ENCODE measurements at places on chromosomes 16 and 17.

DNA sequence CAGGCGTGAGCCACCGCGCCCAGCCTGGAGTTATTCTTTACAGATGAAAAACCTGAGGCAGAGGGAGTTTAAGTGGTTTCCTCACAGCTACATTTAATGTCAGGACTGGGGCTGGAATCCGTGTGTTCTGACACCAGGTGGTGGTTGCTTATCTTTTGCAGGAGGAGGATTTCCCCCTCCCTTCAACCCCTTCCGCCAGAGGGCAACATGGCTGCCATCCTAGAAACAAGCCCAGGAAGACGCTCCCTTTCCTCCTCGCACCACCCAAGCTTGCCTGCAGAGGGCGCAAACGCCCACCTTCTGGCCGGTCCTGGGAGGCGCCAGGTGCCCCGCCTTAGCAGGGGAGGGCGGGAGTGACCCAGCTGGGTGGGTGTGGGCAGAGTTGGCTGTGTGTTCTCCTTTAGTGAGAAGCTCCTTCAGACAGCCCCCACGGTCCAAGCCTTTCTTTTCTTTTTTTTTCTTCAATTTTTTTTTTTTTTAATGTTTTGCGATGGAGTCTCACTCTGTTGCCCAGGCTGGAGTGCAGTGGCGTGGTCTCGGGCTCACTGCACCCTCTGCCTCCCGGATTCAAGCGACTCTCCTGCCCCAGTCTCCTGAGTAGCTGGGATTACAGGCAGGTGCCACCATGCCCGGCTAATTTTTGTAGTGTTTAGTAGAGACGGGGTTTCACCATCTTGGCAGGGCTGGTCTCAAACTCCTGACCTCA, 9.9 kb upstream of the RAP1GAP2 start:
- DNase-seq, result peak; percentile 33

DNA sequence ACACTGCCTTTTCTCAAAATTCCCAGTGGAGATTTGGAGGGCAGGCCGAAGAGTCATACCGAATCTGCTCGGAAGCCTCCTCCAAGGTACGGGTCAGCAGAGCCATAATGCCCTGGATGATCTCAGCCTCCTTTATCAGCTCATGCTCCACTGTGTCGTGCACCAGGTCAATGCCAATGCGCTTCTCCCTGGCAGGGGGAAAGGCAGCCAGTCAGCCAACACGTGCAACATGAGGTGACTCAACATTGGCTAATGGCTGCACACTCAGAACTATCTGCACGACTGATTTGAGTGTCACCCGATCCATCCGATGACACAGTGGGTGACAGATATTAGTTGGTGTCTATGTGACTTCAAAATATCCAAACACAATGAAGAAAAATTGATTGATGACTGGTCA, 15.8 kb downstream of the TEKT1 start:
- DNase-seq, result no peak

GRCh38 chr17:48543107-48543853, 1.6 kb downstream of the HOXB2 start:
- DNase-seq, result no peak

DNA sequence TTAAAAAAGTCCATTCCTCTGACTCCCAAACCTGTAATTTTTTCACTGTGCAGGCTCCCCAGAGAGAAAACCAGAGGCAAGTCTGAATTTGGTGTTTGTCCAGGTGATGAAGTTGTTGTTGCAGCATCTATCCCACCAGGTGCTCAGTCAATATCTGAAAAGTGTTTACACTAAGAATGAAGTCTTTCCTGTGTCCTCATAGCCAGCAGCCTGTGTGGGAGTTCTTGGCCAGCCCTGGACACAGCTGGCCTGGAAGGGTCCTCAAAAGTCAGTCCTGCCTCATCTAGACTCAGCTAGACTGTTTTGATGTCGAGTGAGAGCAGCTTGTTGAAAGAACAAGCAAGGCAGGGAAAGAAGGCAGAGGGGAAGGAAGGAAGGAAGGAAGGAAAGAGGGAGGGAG, 3.3 kb upstream of the PMP22 start:
- DNase-seq, result no peak

- DNase-seq, result no peak
These were observed 1.2 kb upstream of the ZMYND15 start for GRCh38 chr17:4738136-4739121.

- DNase-seq, result no peak
These were observed 157.0 kb downstream of the CCDC182 start for GRCh38 chr17:57588086-57588485.

DNA sequence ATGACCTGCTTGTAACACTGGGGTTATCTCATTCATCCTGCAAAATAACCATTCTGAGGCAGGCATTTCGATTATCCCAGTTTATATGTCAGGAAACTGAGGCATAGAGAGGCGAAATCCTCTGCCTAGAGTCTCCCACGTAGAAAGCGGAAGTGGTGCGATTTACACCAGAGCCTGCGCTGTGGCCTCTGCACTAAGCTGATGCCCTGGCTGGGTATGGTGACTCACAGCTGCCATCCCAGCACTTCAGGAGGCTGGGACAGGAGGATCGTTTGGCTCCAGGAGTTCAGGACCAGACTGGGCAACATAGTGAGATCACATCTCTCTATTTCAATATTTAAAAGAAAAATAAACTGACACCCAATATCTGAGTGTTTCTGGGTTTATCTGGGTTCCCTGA, 59.3 kb upstream of the BCO1 start:
- DNase-seq, result no peak

- peak; percentile 32 for DNase-seq
These were observed 98.9 kb downstream of the ZNF423 start for GRCh38 chr16:49756775-49757558.
